ENCODE measurements at places on chromosomes 13 and 19.

DNA sequence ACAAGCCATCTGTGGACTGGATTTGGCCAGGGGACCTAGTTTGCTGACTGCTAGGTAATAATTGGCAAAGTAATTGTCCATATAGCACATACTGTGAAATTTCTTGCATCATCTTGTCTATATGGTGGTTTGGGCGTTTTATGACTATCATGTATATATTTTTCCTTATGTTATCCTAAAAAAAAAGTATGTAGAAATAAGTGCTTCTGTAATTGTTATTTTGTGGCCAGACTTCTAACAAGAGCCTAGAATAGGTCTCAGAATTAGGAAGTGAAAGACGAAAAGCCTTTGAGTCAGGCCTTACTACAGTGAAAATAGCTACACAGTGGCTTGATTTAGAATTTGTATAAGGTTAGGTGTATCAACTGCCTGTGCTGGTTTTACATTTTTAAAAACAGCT is 4.2 kb downstream of the FNDC3A start:
- no peak for DNase-seq

- no peak for DNase-seq
Observed at GRCh38 chr19:30391554-30392551, 19.7 kb downstream of the ZNF536 start.

DNA sequence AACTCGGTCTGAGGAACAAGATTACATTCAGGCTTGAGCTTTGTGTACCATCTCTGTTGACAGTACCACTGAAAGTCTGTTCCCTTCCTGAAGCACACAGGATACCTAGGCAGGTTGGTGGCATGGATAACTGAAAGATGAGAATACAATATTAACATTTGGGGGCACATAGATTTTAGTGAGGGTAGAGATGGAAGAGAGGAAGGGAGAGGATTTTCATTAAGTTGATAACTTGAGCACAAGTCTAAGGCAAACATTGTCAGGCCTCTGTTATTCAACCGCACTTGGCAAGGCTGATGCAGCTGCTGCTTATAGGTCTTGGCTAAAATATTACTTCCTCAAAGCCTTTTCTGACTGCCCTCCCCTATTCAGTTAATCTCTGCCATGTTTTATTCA is 10.9 kb downstream of the MIR17HG start:
- DNase-seq = no peak

DNA sequence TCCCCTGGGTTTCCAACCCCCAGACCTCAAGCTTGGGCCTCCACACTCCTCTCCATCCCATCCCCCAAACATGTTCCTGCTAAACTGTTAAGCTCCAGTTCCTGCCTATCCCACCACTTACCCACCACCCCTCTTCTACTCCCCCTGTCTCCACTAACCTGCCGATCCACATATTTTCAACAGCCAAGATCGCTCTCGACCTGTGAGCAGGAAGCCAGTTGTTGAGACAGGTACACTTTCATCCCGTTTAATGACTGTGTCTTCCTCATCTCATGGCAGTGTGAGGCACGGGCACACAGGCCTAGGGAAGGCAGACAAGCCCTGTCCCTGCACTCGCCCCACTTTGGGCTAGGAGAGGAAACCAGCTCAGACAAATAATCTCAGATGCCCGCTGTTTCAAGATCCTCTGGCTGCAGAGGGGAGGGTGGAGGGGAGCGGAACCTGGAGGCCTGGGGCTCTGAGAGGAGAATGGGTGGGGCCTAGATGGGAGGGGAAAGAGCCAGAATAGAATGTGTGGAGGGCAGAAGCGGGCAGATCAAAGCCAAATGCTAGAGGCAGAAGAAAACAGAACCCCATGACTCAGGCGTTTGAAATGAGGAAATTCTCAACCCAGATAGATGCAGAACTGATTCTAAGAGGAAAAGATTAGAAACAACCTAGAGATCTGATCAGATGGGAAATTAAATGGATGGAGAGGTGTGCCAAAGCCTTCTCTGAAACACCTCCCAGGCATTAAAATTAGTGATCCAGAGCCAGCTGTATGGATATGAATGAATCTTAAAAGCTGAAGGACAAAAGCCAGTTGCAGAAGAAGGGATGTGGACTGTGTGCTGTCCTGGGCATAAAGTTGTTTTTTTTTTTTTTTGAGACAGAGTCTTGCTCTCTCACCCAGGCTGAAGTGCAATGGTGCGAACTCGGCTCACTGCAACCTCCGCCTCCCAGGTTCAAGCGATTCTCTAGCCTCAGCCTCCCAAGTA is 16.9 kb upstream of the CYP2S1 start:
- no peak for DNase-seq

DNA sequence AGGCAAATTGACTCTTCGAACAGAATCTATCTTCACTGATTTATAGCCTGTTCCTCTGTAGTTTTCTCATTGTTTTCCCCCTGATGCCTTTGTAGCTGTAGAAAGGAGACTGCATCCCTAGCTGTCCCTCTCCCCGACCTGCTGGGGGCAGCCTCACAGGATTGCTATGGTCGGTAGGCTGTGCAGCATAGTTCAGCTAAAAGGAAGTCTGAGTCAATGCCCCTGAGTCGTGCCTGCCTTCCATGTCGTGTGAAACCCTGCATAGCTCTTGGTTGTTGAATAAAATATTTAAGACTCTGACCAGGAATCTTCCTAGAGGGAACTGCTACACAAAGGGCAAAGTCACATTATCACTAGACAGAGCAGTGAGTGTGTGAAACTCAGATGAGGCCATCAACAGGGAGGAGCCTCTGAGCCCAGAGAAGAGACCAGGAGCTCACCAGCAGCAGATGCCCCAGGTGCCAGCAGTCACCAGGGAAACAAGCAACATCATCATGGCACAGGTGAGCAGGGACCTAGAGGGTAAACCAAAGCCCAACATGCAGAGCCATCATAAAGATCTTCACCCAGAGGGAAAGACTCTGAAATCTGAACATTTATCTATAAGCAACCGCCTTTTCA is 108.4 kb upstream of the NBEA start:
- no peak for DNase-seq

DNA sequence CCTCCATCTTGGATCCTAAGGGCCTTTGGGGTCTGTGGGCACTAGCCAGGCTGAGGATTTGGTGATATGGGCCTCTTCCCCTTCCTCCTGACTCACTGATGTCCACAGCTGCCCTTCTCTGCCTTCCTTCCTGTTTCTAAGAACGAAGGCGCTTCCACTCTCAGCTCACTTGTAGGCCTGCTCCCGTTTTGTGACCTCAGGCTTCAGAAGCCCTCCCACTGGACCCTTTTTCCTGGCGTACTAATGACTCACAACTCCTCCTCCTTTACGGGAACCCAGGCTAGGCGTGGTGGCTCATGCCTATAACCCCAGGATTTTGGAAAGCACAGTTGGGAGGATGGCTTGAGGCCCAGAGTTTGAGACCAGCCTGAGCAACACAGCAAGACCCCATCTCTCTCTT is 55.6 kb downstream of the TMED1 start:
- no peak for DNase-seq

DNA sequence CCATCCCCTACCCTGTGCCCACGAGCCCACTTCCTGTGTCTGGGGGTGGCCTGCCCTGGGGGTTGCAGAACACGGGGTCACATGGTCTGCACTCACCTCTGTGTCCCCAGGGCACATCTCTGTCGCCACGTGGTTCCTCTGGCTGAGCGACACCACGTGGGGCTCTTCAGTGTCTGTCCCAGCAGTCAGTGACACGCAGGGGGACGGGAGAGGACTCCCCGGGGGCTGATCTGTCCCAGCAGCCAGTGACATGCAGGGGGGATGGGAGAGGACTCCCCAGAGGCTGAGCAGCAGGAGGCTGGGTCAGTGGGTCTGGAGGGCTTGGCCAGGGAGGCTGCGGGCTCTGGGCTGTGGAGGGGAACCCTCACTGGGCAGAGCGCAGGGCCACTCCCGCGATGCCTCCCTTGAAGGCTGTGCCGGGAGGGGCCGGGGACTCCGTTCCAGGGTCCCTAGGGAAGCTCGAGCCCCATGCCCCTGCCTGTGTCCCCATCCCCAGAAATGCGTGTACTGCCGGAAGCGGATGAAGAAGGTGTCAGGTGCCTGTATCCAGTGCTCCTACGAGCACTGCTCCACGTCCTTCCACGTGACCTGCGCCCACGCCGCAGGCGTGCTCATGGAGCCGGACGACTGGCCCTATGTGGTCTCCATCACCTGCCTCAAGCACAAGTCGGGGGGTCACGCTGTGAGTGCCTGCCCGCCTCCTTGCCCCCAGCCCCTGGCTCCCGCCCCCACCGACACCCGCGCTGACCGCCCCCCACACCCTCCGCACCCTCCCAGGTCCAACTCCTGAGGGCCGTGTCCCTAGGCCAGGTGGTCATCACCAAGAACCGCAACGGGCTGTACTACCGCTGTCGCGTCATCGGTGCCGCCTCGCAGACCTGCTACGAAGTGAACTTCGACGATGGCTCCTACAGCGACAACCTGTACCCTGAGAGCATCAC is 174.8 kb downstream of the KDM4B start:
- no peak for DNase-seq

- no peak for DNase-seq
Observed at GRCh38 chr13:21528616-21529015, 69.5 kb upstream of the ZDHHC20 start.

DNA sequence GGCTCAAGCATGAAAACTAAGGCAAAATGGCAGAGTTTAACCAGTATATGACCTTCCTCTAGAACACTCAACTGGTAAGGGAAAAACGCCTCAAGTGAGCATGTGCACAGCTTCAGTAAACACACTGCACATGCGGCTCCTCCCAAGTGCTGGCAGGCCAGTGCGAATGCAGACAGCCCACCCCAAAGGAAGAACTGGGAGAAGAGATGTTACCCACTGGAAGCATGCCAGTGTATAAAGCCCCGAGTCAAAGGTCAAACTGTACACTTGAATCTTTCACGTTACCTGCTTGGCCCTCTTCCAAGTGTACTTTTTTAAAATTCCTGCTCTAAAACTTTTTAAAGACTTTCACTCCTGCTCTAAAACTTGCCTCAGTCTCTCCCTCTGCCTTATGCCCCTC is 19.2 kb upstream of the RCBTB1 start:
- no peak for DNase-seq
